GOT3 (cell line): ENCODE measurements at places on chromosomes 2 and 18.

DNA sequence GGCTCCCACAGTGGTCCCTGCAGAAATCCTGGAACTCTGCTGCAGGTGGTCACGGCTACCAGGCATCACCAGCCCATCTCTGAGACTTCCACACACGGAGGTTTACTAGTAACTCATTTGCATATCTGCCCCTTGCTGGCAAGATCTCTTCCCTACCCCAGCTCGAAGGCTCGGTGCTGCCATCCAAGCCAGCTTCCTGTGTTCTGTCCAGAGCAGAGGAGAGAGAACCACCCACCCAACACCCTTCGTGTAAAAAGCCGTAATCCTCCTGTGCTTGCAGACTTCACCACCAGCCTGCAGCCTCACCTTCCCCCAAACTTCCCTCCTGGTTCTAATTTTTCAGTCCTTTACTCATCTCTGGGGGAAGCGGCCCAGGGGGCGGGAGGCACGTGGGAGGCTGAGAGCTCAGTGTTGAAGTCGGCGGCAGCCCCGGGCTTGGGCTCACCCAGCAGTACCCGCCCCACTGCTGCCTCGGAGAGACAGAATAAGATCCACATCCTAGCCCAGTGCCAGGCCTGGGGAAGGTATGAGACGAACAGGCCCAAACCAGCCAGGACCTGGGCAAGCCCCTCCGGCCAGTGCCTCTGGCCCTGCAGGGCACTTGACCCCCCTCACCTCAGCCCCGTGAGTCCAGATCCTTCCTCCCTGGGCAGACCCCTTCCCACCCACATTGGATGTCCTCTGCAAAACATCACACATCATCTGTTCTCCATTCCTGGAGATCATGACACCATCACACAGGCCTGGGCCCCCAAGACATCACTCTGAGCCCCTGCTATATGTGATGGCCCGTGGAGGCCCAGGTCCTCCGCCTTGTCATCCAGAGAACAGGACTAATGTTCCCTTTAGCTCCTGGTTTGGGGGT is 145.8 kb upstream of the ID2 start:
- DNase-seq, result no peak

- no peak for DNase-seq
Observed at GRCh38 chr2:20506201-20506685, 59.4 kb downstream of the RHOB start.

DNA sequence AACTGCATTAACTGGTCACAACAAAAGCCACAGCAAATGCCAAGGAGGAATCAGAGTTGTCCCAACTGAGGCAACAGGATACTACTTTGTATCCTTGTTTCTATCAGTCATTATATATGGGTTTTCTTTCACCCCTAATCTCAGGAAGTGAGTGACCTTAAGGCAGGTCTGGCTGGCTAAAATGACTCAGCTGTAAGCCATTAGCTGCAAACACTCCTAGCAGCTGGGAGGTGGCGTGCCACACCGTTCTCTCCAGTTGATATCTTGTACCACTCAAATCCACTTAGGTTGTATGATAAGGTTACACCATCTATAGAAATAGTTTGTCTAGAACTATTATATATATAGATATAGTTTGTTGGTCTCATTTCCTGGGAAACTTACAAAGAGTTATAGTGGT is 171.1 kb upstream of the MC4R start:
- DNase-seq, result no peak

DNA sequence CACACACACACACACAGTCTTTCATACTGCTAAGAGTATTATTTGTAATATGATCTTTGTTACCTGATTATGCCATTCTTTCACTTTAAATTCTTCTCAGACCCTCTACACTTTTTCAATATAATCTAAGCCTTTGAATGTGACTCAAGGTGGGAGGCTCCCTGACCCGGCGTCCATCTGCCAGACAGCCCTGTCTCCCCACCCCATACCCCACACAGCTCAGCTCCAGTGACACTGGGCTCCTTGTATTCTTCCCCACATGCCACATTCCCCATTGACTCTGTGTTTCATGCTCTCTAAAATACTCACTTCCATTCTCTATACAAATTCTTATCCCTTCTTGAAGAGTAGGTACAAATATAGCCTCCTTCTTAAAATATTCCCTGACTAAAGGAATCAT is 442.2 kb downstream of the TGIF1 start:
- DNase-seq, result no peak

DNA sequence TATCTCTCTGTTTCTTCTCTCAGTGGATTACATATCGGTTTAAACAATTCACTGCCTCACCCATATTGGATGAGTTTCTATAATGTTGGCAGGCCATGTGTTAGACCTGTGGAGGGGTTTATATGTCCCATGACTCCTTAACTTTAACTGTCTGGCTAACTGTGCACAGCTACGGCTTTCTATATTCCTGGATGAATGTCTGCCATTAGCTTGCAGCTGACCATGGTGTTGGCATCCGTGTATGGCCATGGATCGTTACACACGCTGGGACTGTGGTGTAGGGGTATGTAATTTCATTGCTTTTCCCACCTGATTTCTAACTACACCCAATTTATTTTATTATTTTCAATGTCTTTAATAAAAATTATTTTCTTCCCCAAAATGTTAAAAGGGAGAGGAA is 3.3 kb upstream of the TANC1 start:
- DNase-seq, result no peak

GRCh38 chr2:85327160-85327821 is 498 bp downstream of the TGOLN2 start:
- DNase-seq, result no peak

GRCh38 chr2:45477546-45477945 is 133.5 kb downstream of the SRBD1 start:
- no peak for DNase-seq

GRCh38 chr2:216222650-216223352 is 113.7 kb downstream of the XRCC5 start:
- DNase-seq, result no peak

DNA sequence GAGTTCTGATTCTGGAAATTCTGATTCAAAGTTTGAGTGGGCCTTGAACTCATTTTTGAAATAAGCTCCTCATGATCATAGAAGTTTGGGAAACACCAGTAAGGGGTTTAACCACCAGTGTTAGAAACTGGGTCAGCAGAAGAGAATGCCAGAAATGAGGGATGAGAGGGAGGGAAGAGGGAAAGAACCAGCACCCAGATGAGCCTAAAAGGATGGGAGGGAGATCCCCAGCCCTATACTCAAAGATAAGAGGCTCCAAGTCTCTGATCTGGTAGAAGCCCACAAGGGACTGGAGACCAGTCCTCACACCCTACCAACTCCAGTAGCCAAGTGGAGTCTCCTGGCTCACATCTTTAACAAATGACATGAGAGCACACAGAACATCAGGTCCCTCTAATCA is 305.0 kb upstream of the NRP2 start:
- DNase-seq, result no peak

- no peak for DNase-seq
Observed at GRCh38 chr2:14678761-14679160, 46.2 kb downstream of the LRATD1 start.

DNA sequence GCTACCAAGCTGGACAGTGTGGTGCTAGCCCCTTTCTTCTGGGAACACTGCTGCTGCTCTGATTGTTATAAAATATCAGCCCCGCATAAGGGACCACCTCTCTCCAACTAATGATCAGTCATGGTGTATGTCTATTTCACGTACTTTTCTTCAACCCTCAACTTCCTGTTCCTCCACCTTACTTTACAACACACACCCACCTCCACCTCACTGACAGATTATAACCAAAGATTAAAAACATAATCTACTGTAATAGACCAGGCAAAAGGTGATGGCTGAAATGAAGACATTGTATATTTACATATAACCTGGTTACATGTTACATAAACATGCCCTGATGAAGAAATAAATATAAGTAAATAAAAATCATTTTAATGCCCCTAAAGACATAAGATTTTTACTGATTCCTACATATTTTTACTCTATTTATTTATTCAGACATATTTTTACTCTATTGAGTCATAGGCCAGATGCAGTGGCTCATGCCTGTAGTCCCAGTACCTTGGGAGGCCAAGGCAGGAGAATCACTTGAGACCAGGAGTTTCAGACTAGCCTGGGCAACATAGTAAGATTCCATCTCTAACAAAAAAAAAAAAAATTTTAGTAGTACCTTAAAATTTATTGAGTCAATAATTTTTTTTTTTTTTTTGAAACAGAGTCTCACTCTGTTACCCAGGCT is 12.8 kb downstream of the STK39 start:
- no peak for DNase-seq

GRCh38 chr2:220147161-220148038 is 520.0 kb downstream of the SLC4A3 start:
- DNase-seq, result no peak

GRCh38 chr18:65124633-65125032 is 626.2 kb upstream of the CDH7 start:
- DNase-seq, result no peak

- DNase-seq, result no peak
Observed at GRCh38 chr2:108604196-108604595, 69.9 kb downstream of the LIMS1 start.

DNA sequence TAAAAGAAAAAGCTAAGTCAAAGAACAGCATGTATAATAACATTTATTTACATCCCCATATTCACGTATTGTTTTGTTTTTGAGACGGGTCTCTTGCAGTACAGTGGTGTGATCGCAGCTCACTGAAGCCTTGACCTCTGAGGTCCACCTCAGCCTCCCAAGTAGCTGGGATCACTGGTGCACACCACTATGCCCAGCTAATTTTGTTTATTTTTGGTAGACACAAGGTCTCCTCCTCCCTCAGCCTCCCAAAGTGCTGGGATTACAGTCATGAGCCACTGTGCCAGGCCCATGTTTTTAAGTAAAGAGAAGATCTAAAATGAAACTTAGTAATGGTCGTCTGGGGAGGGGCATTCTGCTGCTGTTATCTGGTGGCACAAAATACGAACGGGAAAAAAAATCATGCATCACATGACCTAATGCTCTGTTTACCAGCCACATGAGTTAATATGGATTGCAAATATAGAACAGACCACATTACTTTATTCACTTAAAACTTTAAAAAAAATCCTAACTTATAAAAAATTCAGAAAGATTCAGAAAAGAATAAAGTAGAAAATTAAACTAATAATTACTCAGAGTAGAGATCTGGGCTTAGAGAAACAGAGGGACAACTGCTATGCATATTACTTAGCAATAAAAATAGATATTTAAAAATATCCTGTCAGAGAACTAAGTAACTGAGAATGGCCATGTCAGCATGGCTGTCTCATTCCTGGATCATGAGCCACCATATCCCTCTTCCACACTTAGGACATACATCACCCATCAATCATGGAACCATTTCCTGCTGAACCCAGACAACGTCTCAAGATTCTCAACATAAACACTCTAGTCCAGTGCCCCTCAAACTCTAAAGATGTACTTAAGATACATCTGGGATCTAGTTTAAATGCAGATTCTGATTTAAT is 7.3 kb downstream of the MMADHC start:
- no peak for DNase-seq

GRCh38 chr18:65415098-65415497 is 335.7 kb upstream of the CDH7 start:
- DNase-seq, result no peak

DNA sequence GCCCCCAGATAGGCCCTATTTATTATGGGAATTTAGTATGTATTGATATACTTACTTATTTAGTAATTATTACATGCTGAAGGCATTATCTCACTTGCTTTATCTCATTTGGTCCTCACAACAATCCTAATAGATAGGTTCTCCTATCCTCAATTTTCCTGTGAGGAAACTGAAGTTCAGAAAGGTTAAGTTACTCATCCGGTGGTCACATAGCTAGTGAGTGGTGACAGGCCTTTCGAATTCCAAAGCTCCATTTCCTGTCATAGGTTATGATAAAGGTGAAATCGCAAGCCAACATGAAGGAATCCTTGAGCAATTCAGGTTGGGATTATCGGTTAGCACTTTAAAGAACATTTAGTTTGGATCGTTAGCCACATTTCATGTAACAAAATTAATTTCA is 33.3 kb downstream of the NAB1 start:
- DNase-seq, result no peak

- no peak for DNase-seq
Observed at GRCh38 chr2:216029416-216030129, 16.2 kb upstream of the MREG start.
